Stimulated activated CD4-positive, alpha-beta T cell treated with anti-CD3 and anti-CD28 coated beads, Interleukin-1b, Interleukin-23, amount 100 ng/mL, for 24 hours (primary cell): ENCODE measurements at places on chromosomes 6 and 20.

DNA sequence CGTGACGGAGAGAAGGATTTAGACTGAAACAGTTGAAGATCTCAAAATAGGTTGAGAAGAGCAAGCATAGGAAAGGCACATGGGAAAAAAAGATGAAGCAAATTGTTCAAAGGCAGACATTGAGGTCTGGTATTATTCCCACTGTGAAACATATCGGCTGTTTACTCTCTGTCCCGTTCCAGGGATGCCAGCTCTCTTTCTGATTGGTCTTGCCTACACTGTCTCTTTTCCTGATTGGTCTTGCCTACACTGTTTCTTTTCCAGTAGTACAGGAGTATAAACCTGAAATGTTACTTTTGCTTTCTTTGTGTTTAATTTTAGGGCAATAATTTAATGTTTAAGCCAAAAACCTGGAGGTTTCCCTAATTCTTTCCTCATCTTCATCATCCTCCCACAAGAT, 226.5 kb upstream of the MCHR2 start:
- no peak for DNase-seq

- DNase-seq: no peak
These were observed 168.6 kb downstream of the NFATC2 start for GRCh38 chr20:51373713-51374455.

- no peak for DNase-seq
These were observed 9.1 kb upstream of the NOL4L start for GRCh38 chr20:32594204-32594603.

DNA sequence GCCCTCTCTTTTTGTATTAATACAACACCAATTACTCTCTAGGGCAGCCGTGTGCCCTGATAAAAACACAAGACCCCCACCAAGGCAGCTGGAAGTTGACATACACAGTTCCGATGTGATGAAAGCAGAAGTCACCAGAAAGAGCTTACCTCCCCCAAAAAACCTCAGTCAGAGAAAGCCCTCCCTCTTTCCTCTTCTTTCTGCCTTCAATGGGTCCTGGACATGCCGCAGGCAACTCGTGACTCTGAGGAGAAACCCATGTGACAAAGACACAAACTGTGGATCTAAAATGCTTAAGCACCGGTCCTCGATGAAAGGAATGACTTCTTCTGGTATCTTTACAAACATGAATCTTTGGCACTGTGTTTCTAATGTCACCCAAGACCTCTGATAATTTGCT, 117.7 kb upstream of the CCDC28A start:
- DNase-seq: no peak

DNA sequence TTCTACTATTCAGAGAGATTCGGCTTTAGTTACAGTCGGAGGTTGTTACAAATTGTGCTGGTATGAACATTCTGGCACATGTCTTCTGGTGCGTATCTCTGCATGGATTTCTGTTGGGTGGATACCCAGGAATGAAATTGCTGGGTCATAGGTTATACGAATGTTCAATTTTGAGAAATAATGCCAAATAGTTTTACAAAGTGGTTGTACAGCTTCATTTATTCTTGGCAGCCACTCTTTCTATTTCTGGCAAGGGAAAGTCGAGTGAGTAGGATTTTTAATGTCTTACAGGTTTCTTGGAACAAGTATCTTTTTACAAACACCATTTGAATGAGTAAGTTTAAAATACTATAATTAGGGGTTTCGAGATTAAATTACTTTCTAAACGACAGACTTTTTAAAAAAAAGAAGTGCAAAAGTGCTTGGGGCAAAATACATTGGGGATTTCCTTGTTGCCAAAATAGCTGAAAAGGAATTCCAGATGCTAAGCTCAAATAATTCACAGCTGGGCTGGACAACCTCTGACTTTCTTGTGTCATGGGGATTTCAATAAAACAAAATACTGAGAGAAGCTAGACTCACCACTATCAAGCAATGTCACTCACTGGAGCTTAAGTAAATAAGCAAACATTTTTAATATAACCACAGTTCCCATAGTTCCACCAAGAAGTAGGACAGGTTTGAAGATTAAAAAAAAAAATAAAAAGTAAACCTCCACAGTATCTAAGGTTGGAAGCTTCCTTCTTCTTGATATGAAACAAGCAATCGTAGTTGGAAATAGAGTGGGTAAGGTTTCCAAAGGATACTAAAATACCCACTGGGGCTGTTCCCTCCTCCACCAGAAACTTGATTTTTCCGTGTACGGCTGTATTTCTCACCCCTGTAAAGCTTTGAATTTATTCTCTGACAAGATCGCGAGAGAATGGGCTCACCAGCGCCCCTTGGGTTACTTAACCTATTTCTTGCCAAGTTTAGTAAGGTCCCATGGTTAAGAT, 21.6 kb upstream of the GFOD1 start:
- no peak for DNase-seq

GRCh38 chr6:111745186-111745585, 128.1 kb downstream of the FYN start:
- DNase-seq: no peak

- DNase-seq: no peak
These were observed 115.4 kb downstream of the ZFP64 start for GRCh38 chr20:52076164-52076563.

DNA sequence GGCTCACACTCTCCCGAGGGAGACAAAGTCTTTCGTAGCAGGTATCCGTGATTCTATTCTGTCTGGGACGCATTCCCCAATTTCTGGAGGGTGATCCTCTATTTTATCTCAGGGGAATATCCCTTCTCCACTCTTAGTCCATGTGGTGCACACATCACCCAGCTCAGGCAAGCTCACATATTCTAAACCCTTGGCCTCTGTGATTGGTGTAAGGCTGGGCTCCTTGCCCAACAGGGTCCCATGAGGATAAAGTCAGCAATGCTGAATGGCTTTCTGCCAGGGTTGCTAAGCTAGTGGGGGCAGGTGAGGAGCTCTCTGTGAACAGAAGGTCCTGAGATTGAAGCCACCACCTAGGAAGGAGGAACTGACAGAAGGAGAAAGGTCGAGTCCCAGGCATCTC, 137.2 kb downstream of the CDH26 start:
- no peak for DNase-seq

GRCh38 chr6:109759098-109759955, 68.2 kb downstream of the FIG4 start:
- no peak for DNase-seq

DNA sequence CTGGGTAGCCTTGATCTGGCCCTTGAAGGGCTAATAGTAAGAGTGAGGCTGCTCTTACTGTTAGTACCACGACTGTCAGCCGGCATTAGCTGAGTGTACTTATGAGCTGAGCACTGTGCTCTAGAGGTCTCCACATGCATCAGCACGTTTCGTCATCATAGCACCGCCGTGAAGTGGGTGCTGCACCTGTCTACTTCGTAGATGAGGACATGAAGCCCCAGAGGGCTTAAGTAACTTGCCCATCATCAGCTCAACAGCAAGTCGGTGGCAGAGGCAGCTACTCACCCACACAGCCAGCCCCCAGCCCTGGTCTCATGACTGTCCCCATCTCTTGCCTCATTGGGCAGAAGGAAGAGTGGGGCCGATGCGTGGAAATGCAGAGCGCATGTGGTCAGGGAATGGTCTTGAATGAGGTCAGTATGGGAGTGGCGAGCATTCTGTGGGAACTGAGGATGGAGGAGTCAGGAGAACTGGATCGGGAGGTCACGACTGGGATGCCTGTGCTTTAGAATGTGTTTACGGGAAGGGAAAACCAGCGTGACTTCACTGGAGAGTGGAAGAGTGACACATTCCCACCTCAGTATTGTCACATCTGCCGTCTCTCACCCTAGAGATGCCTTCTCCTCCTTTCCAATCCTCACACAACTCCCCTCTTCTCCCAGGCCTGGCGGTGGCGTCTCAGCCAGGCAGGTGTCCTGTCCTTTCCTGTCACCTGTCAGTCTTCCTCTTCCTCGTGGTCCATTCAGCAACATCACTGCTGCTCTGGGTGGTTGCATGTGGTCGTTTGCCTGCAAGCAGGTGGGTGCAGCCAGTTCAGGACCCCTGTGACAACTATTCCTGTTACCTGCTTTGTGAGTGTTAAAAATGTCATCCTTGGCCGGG, 6.0 kb downstream of the SYTL3 start:
- DNase-seq: no peak

GRCh38 chr6:166078294-166078693, 89.4 kb downstream of the TBXT start:
- no peak for DNase-seq

DNA sequence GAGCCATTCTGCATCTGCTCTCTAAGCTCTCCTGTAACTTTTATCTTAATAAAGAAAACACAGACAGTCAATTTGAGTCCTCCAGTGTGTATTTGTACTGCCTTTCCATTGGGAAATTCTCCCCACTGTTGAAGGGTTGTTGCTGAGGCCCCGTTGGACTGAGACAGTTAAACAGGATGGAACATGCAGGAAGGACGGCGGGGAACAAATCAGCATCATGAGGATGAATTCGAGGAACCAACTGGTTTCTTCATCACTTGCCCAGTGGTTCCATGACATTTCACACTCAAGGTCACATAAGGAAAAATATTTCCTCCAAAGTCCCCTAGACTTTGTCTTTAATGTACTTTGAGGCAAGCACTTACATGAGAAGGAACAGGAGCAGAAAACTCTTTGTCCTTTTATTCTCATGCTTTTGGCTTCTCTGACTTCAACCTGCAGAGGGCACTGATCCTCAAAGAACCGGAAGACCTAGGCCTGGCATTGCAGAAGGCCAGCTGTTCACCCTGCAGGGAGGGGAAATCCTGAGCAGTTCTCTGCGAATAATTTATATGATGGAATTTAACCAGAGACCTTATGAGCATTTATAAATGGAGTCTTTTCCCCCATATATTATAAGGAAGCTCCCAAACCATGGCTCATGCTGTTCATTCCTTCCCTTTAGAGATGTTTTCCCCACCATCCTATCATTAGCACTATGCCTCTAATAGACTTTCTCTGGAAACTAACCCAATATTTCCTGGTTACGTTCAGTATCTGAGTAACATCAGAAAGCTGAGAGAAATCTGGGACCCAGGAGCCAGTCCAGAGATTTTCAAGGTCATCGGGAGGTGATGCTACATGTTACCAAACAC, 55.2 kb upstream of the ADGRF1 start:
- peak; percentile 16 for DNase-seq

GRCh38 chr20:6185268-6185667, 62.4 kb upstream of the FERMT1 start:
- no peak for DNase-seq

DNA sequence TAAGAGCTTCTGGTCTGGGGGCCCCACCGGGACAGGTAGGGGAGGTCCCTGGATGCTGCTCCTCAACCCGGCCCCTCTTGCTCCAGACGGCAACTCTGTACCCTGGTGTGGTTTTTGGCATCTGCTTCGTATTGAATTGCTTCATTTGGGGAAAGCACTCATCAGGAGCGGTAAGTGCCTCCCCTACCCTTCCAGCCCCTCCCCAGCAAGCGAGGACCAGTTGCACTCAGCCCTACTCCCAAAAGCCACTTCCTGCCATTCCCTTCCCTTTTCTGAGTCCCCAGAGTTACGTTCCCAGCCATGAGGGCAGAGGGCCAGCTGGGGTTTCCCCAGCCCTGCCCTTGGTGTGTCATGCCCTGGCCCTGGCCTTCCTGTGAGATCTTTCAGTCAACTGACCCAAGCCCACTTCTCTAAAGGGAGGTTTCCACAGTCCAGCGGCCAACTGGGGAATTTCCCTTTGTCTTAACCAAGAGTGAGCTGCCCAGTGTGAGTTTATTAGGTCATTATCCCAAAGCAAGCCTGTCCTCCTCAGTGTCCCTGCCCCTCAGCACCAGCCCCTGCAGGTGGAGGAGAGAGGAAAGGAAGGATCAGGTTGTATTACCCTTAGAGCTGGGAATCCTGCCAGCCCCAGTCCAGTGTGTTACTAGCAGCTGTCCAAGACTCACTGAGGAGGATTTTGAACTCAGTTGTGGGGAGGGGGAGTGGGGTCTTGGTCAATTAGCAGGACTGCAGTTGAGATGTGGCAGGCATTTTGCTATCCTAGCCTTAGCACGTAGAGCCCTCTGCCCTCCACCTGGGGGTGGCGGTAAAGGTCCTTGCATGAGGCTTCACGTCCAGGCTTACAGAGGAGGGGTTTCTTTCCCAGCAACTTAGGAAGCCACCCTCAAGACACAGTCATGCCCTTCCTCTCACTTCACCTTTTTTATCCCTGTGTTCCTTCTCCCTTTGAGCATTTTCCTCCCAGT, 45.8 kb downstream of the TM9SF4 start:
- no peak for DNase-seq

- no peak for DNase-seq
These were observed 1.3 kb upstream of the LRRC1 start for GRCh38 chr6:53793318-53794136.

GRCh38 chr20:19211661-19212468, 577 bp upstream of the SLC24A3 start:
- DNase-seq: no peak

DNA sequence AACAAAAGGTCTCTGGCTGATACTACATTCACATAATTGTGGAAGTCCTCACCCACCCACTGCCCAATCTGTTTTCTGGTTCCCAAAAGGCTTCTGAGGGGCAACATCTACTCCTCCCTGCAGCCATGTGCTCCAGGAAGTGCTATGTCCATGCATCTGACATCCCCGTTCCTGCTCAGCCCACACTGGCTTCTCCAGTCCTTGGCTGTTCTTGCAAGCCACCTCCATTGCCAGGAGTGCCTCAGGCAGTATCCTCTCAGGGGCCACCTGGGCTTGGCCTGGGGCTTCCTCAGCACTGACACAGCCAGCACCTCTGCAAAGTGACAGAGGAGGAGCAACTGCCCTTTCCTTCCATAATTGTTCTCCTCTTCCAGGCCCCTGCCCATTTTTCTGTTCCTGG, 18.3 kb downstream of the ARHGAP18 start:
- no peak for DNase-seq

DNA sequence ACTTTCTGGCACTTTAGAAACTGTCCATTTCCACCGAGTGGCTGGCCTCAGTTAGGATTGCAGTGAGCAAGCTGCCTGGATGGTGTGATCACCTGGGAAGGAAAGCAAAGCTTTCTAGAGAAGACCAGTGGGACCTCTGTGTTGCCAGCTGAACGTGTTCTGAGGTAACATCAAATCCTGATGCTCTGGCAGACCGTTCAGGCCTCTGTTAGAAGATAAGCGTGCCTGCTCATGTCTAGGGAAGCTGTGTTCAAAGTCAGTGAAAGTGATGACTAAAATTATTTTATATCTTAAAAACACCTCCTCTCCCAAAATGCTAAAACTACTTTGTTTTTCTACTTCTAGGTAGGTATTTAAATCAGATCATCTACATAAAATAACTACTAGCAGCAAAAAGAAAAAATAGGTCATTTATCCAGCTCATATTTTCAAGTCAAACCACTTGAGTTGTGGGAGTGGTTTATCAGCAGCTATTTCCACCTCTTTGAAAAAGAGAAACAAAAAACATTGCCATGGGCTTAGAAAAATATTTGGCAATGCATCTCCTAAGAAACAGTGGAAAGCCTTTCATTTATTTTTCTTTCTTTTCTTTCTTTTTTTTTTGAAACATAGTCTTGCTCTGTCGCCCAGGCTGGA, 54.8 kb downstream of the CEP43 start:
- no peak for DNase-seq

GRCh38 chr6:135944120-135944519, 92.6 kb downstream of the PDE7B start:
- DNase-seq: no peak

- no peak for DNase-seq
These were observed 34.4 kb upstream of the LOC128125822 start for GRCh38 chr6:63537959-63538300.

GRCh38 chr6:144122861-144123260, 27.5 kb upstream of the STX11 start:
- DNase-seq: no peak
